ENCODE measurements at places on chromosomes 5 and 9.

- no peak for DNase-seq
Measured at GRCh38 chr5:33425314-33425713, 15.5 kb upstream of the TARS1 start.

DNA sequence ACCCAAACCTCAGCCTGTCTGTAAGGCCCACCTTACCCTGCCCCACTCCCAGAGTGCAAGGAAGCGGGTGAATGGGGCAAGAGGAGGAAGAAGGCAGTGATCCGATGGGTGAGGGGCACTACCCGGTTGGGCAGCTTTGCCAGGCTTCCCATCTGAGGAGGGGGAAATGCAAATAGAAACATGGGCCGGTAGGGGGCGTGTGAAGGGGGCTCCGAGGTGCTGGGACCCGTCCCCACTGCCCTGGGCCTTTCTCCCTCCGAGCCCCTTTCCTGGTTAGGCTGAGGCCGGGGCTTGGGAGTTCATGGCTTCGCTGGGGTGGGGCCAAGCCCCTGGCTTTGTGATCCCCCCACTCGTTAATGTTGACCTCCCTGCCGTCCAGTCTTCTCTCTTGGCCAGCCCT, 23.6 kb upstream of the MYORG start:
- no peak for DNase-seq

- no peak for DNase-seq
Measured at GRCh38 chr5:173268750-173269432, 33.9 kb upstream of the NKX2-5 start.

GRCh38 chr9:116998305-116998704, 311.2 kb downstream of the TRIM32 start:
- no peak for DNase-seq

DNA sequence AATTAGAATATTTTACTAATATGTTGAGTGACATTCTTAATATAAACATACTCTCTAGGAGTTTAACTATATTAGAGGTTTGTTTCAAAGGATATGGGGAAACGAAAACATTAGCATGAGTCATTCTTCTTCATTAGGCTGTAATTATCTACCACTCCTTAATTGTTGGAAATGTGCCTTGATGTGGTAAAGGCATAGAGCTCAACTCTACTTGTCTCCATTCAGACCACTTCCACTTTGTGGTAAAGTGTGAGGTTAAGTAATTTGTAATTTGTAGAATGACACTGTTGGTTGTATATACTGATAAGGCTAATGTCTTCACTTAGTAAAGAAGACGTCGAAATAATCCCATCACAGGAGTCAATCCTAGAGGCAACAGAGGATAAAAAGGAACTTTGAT, 58.1 kb downstream of the HAPLN1 start:
- DNase-seq = no peak

DNA sequence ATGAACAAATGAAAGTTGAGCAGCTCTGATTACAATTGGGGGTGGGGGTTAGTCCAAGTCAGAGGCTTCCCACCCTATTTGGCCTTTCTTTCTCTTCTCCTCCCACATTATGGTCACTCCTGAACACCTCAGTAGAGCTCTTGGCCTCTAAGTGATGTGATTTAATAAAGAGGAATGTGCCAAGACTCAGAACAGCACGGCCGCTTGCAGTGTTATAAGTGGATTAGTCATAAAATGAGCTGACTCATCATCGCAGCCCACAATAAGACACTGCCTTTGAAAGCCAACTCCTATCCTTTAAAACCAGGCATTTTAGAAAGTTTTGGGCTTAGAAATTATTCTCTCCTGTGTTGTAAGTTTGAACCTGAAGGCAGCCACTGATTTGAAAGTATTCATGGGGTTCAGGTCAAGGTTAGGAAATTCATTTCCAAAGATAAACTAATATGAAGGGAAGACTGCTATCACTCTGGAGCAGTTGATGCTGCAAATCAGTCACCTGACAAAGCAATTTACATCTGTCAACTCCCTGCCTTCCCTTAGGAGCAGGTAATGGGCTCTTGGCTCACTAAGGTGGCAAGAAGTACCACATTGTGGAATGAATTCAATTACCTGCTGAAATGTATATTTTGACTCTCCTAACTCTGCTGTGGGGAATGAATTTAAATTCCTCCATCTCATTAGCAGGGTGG, 283.6 kb upstream of the NMUR2 start:
- peak; percentile 82 for DNase-seq

DNA sequence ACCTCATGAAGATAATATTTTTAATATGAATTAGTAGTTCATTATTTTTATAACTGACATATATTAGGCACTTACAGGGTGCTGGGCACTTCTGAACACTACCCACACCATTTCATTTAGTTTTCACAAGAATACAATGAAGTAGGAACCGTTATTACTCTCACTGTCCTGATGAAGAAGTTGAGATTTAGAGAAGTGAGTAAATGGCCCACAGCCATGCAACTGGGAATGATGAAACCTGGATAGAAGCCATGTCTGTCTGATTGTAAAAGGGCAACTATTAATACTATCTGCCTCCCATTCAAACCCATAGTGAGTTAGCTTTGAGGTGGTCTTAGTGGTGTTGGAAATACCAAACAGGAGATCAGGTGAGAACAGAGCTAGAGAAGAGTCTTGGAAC, 29.6 kb upstream of the OTULINL start:
- DNase-seq = no peak

GRCh38 chr5:172940268-172941066, 18.8 kb upstream of the RPL26L1 start:
- no peak for DNase-seq

DNA sequence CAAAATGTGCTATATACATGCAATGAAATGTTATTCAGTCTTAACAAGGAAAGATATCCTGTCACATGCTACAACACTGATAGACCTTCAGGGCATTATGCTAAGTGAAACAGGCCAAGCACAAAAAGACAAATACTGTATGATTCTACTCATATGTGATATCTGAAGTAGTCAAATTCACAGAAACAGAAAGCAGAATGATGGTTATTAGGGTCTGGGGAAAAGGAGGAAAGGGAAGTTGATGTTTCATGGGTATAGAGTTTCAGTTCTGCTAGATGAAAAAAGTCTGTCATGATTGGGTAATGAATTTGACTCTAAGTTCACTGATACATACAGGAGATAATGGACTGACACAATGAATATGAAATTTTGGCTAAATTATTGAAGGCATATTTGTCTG, 11.2 kb upstream of the RIC1 start:
- no peak for DNase-seq

Measured in fibroblast of skin of left quadriceps (primary cell).